Activated CD4-positive, alpha-beta T cell treated with anti-CD3 and anti-CD28 coated beads for 4 hours (primary cell): ENCODE measurements at places on chromosomes 5 and 9.
A peak's percentile ranks its signal among the peaks of the same experiment; 100 is the strongest.

DNA sequence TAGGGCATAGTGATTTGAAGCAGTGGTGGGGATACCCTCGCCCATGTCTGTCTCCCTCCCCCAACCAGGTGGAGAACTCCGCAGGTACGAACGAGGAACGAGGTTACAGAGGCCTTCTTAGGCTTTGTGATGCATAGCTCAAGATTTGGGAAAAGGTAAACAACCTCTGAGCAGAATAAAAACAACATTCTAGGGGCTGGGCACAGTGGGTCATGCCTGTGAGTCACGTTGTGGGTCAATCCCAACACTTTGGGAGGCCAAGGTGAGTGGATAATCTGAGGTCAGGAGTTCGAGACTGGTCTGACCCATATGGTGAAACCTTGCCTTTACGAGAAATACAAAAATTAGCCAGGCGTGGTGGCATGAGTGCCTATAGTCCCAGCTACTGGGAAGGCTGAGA lies 3.6 kb upstream of the LCP2 start:
- DNase-seq, result no peak

GRCh38 chr9:137053944-137054931 lies at the start of gene ENTPD2:
Gene ENTPD2 (minus strand): TSS chr9:137054061. CDS start chr9:137053997, 64 bp downstream.
- peak; percentile 44 for DNase-seq

GRCh38 chr9:109124121-109124520 lies 4.4 kb upstream of the TMEM245 start:
- DNase-seq, result no peak

DNA sequence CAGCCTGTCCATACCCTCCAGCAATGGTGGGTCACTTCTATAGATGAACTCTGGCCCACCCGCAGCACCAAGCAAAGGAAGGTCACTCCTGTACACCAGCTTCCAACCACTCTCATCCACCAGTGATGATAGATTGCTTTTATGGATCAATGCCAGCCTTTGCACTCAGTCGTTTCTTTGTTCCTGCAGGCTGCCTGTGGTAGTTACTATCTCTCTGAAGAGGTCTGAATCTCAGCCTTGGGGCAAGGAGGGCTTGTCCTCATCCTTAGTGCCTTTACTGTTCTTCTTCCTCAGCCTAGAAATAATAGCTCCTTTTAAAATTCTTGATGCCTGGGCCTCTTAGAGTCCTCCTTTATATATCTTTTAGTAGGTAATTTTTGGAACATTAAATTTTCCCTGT lies 100.8 kb downstream of the TMC1 start:
- no peak for DNase-seq

GRCh38 chr9:137237759-137238726 lies 3.0 kb upstream of the TUBB4B start:
- DNase-seq, result no peak

GRCh38 chr5:44659334-44659733 lies 149.4 kb upstream of the MRPS30 start:
- DNase-seq, result no peak

GRCh38 chr5:173341961-173342430 lies 13.8 kb upstream of the STC2 start:
- no peak for DNase-seq

DNA sequence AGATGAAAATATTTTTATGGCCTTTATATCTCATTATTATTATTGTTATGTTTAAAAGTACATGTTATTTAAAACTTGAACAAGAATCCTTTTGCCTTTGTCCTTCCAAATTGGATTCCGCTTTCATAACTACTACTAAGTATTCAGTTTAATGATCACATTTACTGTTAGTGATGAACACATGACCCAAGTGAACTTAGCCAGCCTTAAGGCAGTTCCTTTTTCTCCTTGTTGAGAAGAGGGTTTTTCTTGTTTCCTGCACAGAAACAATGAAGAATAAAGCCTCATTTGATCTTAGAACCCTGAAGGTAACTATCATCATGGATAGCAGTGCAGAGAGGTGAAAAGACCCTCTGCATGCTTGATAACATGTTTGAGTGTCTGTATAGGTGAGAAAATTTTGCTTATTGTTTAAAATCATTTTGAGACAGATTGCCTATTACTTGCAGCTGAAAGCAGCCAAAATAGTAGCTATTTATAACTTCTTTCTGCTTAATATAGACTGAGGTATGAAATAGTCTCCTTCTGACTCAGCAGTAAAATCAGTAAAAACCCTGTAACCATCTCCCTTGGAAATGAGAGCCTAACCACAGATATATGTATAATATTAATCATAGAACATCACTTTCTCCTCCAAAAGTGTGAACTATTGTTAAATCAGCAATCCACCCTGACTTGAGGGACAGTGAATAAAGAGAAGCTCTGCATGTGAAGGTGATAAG lies 266.2 kb downstream of the SPATA31D1 start:
- DNase-seq, result no peak

GRCh38 chr5:76582230-76583162 lies 40.7 kb downstream of the F2RL2 start:
- no peak for DNase-seq

DNA sequence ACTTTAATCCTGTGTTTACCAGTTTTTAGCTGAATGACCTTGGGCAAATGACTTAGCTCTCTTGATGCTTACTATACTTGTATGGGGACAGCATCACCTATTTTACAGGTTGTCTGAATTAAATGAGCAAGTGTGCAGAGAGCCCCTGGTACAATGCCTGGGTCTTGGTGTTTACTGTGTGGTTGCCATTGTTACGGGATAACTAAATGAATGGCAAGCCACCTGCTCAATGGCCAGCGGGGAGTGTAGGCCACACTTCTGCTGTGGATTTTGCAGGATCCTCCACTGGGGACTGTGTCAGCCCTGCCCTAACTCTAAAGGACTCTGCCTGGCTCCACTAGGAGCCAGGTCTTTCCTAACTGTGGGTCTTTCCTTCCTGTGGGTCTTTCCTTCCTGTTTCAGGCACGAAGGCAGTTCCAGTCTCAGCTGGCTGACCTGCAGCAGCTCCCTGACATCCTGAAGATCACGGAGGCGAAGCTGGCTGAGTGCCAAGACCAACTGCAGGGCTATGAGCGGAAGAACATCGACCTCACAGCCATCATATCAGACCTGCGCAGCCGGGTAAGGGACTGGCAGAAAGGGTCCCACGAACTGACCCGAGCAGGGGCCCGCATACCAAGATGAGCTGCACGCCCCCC lies 10.3 kb upstream of the GLE1 start:
- DNase-seq, result no peak

DNA sequence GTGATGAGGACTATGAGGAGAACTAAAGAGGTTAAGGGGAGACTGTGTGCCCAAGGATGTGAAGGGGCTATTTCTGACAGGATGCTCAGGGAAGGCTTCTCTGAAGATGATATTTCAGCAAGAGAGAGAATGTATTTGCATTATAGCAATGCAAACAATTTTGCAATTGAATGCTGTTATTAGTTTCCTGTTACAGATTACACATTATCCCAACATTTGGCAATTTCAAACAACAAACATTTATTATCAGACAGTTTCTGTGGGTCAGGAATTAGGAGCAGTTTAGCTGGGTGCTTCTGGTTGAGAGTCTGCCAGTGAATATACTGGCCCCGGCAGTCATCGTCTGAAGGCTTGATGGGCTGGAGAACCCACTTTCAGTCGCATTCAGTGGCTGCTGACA lies 228.0 kb downstream of the MARCHF11 start:
- no peak for DNase-seq

DNA sequence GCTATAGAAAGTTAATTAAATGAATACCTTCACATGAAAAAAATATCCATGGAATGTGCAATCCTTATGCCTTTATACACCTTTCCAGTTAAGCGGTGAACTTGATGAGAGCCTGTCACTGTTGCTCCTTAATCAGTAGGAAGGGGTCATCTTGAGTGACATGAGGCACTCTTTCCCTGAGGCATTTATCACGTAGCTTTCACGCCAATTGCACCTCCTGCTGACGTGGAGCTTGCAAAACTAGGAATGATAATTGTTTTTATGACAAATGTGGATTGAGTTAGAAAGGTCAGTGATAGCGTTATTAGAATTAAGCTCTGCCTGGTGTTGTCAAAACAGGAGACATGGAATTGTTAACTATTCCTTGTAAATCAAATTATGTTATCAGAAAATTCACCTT lies 79.7 kb downstream of the SLF1 start:
- DNase-seq, result no peak

DNA sequence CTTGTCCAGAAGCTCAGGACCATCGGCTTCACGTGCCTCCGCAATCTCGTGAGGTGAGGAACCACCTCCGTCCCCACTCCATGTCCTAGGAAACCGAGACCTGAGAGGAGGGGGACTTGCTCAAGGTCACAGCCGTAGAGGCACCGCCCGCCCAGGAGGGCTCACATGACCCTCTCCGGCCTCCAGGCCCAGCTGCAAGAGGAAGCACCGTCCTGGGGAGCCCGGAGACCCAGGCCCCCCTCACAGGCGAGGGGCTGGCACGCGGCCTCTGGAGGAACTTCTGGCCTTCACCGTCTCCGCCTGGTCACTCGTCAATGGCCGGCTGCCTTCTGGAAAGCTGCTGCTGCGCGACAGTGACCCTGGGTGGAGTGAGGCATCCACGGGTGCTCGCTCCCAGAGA lies 24.2 kb downstream of the FAM78A start:
- DNase-seq, result no peak

- no peak for DNase-seq
These were observed 79.9 kb downstream of the RFK start for GRCh38 chr9:76314321-76314720.

- DNase-seq, result no peak
These were observed 1440.2 kb upstream of the ACO1 start for GRCh38 chr9:30944225-30944569.

GRCh38 chr5:143680672-143681259 lies 131.2 kb upstream of the HMHB1 start:
- no peak for DNase-seq

- DNase-seq, result no peak
These were observed at the start of gene KIF12 for GRCh38 chr9:114098936-114099668. Gene KIF12 (minus strand): TSS chr9:114099292. CDS start chr9:114099276, 16 bp downstream.

DNA sequence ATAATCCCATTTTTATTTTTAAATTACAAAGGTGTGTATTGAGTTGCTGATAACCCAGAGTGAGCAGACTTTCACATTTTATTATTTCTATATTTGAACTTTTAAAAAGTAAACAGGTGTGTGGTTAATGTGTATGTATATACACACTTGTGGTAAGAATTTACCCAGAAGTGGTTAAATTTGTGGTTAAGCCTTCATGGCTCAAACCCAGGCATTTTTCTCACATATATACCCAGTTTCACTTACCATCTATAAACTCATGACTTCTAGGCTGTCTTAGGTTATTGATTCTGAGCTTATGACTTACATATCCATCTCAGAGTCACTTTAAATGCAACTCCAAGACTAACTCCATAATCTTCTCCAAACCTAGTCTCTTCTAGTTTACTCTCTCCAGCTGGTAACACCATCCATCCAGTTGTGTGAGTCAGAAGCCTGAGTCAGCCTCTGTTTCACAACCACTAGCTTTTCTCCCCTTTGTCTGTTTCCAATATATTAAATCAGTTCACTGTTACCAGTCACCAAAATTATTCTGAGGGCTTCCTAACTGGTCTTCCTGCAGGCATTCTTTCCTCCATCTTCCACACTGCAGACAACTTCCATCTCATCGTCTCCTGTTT lies 20.2 kb downstream of the ZBED3 start:
- DNase-seq, result no peak

GRCh38 chr9:119941091-119941490 lies 571.9 kb upstream of the BRINP1 start:
- no peak for DNase-seq

- DNase-seq, result no peak
These were observed 92.2 kb downstream of the KLF4 start for GRCh38 chr9:107397076-107398044.

GRCh38 chr5:103487218-103487617 lies 75.4 kb downstream of the NUDT12 start:
- no peak for DNase-seq

GRCh38 chr5:150579462-150580400 lies 60.7 kb upstream of the SYNPO start:
- DNase-seq, result no peak

DNA sequence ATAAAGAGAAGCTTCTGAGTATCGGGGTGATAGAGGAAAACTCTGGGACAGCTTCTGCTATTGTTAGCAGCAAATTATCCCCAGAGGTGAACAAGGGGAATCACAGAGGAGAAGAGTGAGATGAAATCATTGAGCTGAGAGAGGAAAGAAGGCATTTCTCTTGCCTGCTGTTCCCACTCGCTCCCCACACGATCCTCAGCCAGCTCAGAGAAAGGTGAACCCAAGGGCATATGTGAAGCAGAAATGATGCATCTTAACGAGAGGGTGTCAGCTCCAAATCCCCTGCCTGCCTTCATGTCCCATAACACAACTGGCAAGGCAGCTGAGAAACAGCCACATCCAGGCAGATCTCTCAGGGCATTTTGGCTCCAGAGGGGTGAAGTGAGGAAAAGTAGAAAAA lies 111.6 kb downstream of the BRINP1 start:
- no peak for DNase-seq

GRCh38 chr5:143445776-143446175 lies 42.3 kb upstream of the NR3C1 start:
- no peak for DNase-seq

DNA sequence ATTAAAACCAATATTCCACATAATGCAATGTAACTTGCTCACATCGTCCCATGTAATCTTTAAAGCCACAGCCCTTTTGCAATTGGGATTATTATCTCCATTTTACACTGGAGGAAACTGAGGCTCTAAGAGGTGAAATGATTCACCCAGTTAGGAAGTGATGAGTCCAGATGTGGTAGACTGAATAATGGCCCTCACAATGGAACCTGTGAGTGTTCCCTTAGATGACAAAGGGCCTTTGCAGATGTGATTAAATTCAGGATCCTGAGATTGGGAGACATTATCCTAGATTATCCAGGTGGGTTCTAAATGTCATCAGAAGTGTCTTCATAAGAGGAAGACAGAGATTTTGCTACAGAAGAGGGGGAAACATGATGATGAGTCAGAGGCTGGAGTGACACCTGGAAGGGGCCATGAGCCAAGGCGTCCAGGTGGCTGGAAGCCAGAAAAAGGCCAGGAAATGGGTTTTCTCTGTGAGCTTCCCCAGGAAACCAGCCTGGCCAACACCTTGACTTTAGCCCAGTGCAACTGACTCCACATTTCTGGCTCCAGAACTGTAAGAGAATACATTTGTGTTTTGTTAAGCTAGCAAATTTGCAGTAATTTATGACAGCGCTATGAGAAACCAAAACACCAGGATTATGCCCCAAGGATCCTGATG lies 139.1 kb downstream of the KCNIP1 start:
- DNase-seq, result no peak

- no peak for DNase-seq
These were observed 83.3 kb upstream of the NEK6 start for GRCh38 chr9:124174433-124174832.

DNA sequence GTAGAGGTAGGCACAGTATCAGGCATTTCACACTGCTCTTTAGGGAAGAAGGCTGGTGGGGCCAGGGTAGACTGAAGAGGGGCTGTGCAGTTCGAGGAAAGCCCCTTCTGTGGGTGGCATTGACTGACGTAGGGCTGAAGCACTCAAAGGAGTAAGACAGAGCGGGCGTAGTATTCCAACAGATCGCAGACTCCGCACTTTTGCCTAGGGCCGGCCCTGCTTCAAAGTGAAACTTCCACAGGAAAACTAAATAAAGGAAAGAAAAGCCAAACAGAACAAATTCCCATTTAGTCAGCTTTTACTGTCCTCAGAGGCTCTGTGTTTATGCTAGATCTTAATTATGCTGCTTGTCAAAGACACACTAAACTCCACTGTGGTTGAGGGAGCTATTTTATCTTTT lies 493.0 kb upstream of the WWC1 start:
- DNase-seq, result no peak
